Thoracic aorta (tissue), 2 donors: ENCODE measurements at places on chromosomes 2 and 18. TPM values are rescaled to one million over a fixed set of nuclear protein-coding genes. Genes with fewer than 3 reads are reported as not detected.

The MC5R gene
- not detected for total RNA-seq

DNA sequence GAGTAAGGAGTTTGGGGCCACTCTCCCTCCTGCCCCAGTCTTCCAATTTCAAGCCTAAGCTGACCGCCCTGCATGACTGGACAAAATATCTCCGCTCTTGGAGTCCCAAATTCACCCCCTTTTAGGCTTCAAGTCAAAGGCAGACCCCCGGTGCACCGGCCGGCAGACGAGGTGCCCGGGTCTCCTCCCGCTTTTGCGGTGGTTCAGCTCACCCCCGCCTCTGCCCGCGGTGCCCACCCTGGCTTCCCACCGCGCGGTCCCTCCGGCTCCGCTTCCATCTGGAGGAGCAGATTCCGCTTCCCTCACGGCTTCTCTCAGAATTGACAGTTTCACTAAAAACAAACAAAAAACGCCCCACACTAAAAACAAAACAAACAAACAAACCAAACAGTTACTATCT, 56.5 kb downstream of the SERPINB8 start:
- DNase-seq, result no peak

The NOSTRIN gene
- 5.3 TPM for total RNA-seq

DNA sequence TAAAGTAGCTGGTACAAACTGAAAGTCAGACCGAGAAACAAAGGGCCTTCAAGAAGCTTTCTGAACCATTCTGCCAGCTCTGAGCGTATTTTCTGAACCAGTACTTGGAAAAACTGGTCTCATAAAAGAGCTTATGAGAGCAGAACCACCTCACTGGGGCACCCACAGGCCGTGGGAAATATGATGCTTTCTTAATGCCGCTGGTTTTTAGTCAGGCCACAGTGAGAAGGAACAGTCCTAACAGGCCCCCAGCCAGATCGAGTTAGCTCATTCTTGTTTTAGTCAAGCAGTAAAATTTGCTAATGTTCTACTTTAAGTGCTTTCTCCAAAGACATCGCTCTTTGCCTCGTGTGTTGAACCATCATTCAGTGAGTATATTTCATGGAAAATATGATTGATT, 12.7 kb upstream of the NOSTRIN start:
- DNase-seq, result no peak

GRCh38 chr2:17289669-17290068, 228.6 kb downstream of the RAD51AP2 start:
- no peak for DNase-seq

The CRYGC gene
- total RNA-seq, result not detected

The OTOS gene
- not detected for total RNA-seq

The TUBB6 gene
- 357 TPM for total RNA-seq

GRCh38 chr2:47193607-47194006, 38.5 kb upstream of the STPG4 start:
- no peak for DNase-seq

DNA sequence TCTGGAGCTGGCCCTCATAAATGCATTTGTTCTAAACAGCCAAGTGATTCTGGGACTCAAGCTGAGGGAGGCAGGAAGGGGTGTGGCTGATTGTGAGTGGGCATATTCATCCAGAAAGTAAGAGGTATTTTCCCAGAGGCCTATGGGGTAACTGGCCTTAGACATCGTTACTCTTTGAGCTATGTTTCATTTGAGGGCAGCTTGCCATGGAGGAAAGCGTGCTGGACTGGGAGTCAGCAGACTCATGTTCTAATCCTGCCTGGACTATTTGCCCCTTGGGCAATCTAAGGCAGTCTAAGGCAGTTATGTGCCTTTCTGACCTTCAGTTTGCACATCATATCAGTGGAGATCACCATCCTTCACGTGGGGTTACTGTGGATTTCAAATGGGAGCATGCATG, 93.5 kb upstream of the SLC14A2 start:
- peak; percentile 85 for DNase-seq

DNA sequence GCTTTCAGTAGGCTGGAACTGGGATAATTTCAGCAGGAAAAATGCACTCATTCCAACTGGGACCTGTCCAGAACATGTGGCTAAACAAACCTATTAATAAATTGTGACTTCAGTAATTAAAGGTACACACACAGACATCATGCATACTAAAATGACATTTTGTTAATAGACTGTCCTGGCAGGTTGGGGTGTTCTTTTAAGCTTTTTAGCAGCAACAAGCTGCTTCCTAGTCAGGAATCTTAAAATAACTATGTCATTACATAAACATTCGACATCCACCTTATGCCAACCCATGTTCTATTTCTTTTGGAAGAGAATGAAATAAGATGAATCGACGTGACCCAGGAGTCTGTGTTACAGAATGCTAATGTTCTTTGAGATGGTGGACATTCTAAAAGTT, 435.7 kb downstream of the TXNL1 start:
- no peak for DNase-seq

DNA sequence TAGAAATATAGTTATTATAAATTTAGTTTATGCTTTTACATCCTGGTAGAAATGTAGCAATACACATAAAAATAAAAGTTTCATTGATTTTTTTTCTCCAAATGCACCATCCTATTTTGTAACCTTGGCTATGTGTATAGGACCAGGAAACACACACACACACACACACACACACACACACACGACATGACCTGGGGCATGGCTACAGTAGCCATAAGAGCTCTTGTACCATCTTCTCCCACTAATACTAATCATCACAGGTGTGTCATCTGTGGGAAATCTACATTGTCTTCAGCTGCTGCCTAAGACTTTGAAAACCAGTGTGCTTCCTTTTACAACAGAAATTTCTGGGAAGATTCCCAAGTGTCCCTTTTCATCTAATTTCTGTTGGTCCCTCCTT, 144.3 kb downstream of the MCFD2 start:
- DNase-seq, result no peak

DNA sequence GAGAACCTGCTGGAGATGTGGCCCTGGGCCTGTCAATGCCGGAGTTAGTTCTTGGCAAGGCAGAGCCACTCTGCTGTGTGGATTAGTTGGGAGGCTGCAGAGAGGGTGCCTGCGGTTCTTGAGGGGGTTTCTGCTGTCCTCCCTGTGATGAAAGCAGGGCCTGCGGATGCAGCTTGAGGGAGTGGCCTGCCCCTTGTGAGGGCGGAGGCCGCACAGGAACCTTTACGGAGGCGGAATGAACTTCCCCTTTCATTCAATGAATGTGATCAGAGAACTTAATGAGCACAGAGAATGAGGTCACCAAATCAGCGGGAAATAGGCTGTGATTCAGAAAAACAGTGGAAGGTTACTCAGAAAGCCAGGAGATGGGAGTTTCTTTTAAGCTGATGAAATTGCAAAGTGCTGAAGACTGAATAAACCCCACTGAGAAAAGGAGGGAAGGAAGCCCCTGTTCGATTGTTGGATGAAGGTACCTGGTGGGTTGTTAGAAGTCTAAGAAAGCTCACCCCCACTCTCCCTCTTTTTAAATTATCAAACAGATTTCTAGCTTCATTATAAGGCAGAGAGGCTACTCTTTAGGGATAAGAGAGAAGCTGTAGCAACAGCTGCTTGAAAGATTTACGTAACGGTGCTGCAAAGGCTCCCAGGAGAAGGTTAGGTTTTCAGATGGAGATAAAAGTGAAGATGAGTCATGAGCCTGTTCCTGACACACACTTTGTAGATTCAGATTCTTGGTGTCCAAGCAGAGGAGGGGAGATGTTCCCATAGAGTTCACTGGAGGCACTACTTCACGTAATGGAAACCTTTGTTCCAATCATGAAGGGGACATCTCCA, 47.4 kb downstream of the VWA3B start:
- no peak for DNase-seq

DNA sequence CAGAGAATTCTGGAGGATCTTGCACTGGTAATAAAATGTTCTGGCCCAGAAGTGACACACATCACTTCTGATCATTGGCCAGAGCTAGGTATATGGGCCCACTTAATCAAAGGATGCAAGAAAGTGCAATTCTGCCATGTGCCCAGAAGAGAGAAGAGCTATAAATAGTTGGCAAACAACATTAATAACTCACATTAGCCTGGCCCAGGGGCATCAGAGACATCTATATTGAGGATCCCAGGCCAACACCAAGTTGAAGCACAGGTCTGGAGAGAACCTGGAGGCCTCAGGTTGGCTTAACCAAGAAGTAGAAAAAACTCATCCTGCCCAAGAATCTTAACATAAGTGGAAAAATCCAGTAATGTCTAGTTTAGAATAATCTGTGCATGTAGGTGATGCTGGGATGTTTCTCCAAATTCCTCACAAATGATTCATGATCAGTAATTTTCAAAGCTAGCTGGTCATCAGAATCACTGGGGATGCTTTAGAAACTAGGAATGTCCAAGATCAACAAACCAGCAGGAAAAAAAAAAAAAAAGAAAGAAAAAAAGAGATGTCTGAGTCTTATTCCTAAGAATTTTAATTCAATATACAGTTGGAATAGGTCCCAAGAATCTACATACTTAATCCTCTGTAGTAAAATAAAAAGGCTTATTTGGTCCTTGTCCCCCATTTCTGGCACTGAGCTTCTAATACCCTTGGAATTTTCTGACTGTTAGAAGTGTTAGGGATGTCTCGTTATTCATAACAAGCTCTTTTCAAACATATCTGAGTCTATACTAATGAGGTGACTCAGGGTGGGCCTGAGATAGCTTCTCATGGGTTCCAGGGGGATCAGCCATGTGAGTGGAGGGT, 35.0 kb upstream of the EVA1A start:
- DNase-seq, result no peak

The CNDP1 gene
- total RNA-seq, result not detected

GRCh38 chr2:207311316-207312005, 145.7 kb upstream of the KLF7 start:
- no peak for DNase-seq

The PTH2R gene
- total RNA-seq, result not detected

DNA sequence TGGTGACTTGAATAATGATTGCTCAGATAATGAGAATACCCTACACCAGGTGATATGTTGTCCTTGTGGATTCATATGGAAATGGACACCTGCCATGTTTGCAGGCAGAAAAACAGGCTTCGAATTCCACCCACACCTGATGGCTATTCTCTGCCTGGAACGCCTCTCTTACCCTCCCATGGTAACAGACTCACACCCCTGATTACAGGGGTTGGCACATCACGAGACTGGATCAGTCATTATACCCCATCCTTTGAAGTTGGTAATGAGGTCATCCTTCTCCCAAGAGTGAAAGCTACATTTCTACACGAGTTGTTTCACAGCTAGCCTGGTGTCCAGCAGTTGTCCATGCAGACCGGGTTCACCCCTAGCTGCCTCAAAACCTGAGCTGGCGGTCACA, 71.4 kb upstream of the MBOAT2 start:
- no peak for DNase-seq

DNA sequence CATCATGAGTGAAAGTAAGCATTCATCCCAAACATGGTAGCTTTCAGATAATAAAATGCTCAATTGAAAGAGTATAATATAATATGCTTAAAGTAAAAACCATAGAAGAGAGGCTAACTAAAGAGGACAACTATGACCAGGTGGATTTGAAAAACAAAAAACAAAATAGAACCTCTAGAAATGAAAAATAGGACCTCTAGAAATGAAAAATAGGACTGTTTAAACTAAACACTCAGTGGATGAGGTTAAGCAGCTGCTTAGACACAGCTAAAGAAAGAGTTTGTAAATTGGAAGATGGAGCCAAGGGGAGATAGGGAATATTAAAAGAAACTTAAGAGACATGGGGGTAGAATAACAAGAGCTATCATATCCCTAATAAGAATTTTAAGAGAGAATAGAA, 301.6 kb downstream of the BCL2 start:
- no peak for DNase-seq

The TUBA3E gene
- not detected for total RNA-seq
